BE2C (cell line): ENCODE measurements at places on chromosomes 3 and 15.
A peak's percentile ranks its signal among the peaks of the same experiment; 100 is the strongest.

- DNase-seq = no peak
These were observed 181.7 kb upstream of the SNTN start for GRCh38 chr3:63470745-63471144.

- DNase-seq = no peak
These were observed 32.5 kb downstream of the ABHD17C start for GRCh38 chr15:80727596-80727995.

- peak; percentile 8 for DNase-seq
These were observed 199.6 kb upstream of the NAALADL2 start for GRCh38 chr3:174659511-174659910.

DNA sequence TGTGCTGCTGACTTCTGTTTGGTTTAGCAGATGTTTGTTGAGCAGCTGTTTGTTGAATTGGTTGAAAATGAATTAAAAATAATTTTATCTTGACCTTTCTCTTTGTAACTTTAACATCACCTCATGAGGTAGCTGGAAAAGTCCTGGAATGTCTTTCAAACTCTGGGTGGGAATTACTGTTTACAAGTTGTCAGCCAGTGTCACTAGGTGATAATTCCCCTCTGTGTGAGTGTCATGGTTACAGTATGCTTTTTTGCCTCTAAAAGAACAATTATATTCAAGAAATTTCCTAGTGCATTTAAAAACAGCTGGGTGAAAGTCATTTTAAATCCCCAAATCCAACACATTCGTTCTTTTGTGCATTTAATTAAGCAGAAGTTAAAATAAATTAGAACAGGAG lies 113.2 kb downstream of the PTPRG start:
- DNase-seq = no peak

GRCh38 chr15:70447521-70447920 lies 315.8 kb downstream of the UACA start:
- DNase-seq = no peak

DNA sequence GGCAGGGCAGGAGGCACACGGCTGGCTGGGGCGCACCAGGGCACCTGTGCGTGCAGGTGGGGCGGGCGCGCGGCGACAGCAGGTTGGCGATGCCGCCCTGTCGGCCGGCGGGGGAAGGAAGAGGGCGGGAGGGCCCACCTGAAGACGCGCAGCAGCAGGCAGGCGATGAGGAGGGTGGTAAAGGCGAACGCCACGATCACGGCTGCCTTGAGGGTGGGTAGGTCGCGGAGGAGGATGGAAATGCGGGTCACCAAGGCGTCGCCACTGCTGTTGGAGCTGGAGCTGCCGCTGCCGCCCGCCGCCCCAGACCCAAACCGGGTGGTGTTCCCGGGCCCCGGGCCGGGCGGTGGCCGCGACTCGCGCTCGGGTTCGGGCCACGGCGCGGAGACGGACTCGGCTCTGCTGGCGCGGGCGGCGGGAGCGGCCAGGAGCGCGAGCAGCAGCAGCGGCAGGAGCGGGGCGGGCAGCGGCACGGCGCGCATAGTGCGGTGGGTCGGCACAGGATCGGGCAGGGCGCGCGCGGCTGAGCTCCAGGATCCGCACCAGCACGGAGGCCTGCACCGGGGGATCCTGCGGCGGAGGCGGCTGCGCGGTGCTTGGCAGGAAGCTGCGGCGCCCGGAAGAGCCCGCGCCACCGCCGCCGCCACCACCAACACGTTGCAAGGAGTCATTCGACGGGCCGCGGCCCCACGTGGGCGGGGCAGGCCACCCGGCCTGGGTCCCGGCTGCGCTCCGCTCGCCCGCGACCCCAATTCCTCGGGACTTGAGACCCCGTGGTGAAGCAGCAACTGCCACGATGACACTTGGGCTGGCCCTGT lies at the start of gene FAM174B:
FAM174B (minus strand) TSS at position 598 of the 818 bp plus-strand sequence.
- DNase-seq = peak; percentile 65

- no peak for DNase-seq
These were observed 2.9 kb downstream of the ZNF385D start for GRCh38 chr3:21747966-21748555.

DNA sequence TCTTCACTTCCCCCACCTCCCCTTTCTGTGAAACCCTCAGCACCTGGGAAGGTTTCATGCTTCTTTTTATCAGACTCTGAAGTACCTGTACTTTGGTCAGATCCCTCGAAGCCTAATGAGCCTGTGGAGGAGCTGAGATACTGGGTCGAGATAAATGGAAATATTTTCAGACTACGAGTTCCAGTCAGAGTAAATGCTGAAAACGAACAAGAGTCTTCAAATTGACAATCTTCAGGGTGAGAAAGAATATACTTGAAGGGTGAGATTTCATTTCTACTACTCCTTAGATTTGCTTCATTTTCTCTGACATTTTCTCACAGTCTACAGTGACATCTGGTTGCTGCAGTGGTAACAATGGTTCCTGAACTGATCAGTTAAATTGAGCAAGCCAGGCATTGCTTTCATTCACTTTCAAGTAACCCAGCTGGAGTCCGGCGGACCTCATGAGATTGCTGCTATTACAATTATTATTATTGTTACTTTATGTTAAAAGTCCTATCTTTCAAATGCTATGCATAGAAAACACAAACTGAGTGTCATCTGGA lies 337.2 kb downstream of the VGLL3 start:
- no peak for DNase-seq

- DNase-seq = no peak
These were observed 191.7 kb downstream of the GOLGA6L6 start for GRCh38 chr15:20349774-20350498.
